Retina (tissue), 1 donor: ENCODE measurements at places on chromosomes 16 and 17.
A peak's percentile ranks its signal among the peaks of the same experiment; 100 is the strongest.

- no peak for DNase-seq
Measured at GRCh38 chr17:28662527-28662829, 473 bp downstream of the SUPT6H start.

- no peak for DNase-seq
Measured at GRCh38 chr17:15341966-15342365, 569 bp upstream of the TEKT3 start.

GRCh38 chr17:45953561-45953960, 45.5 kb upstream of the STH start:
- DNase-seq: peak; percentile 22

DNA sequence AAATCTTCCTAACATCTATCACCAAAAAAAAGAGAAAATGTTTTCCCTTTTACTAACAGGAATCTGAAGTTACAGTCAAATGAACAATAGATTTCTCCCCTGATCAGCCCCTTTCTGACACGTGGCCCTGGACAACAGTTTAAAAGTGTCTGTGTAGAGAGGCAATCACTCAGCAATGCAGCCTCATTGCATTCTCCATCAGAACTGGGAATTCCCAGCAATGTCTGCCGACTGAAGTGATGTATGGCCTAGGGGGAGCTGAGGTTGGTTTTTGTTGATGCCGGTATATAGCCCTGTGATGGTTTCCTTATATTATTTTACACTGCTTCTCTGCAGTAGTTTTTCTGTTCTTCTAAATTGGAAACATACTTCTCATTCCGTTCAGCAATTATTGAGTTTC, 904.3 kb upstream of the CDH8 start:
- no peak for DNase-seq

DNA sequence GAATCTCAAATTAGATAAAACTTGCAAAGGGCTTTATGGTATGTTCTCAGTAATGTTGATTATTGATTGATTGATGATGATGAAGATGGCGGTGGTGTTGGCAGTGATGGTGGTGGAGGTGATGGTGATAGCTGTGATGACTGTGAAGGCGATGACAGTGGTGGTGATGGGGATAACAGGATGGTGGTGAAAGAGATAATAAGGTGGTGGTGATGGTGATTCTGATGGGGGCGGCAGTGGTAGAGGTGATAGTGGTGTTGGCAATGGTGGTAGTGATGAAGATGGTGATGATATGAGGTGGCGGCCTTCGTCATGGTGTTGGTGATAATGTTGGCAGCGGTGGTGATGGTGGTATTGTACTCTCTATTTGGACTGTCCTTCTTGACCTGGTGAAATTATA, 238.3 kb downstream of the XYLT1 start:
- DNase-seq: no peak

DNA sequence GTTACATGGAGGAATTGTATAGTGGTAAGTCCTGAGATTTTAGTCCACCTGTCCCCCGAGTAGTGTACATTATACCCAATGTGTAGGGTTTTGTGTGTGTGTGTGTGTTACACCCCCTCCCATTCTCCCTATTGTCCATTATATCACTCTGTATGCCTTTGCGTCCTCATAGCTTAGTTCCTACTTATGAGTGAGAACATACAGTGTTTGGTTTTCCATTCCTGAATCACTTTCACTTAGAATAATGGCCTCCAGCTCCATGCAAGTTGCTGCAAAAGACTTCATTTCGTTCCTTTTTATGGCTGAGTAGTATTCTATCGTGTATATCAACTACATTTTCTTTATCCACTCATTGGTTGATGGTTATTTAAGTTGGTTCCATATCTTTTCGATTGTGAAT, 635 bp upstream of the FA2H start:
- DNase-seq: no peak

DNA sequence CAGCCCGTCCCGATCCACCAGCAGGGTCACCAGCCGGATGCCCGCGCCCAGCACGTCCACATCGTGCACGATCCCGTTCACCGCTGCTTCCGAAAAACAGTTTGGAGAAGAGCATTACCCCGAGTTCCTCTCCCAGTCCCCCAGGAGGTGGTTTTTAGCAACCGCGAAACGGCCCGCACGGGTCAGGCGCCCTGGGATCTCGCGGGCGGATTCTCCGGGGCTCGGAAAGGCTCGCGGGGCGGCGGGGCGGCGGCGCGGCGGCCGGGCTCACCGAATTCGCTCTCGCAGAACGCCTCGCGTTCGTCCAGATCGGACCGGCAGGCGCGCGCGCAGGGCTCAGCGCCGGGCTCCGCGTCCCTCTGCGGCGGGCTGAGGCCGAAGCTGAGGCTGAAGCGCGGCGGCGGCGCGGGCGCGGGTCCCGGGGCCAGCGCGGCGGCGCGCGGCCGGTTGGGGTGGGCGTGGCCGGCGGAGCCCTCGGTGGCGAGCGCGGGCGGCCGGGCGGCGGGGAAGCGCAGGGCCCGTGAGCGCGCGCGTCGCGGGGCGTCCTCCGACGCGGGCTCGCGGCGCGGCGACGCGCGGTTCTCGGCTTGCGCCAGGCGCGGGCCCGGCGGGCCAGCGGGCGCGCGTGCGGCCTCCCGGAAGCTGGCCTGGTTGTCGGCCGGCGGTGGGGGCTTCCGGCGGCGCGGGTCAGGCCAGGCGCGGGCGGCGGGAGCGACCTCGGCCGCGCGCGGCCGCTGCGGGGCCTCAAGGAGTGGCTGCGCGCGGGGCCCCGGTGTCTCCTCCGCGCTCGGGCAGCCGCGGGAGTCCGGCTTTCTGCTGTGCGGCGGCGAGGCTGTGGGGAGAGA, 2.9 kb downstream of the C17orf58 start:
- peak; percentile 92 for DNase-seq

DNA sequence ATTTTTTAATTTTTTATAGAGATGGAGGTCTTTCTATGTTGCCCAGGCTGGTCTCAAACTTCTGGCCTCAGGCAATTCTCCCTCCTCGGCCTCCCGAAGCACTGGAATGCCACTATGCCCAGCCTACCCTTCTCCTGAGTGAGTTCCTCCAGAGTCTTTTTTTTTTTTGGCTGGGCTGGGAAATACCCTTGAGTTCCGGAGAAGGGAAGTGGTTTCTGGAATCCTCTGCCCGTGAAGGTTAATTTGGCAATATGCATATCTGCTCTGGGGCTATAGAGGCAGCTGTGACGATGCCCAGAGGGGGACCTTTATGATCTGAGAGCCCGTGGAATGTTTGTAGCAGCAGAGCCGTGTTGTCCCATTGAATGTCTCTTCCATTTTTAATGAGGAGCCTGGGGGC, 217.5 kb downstream of the RBFOX1 start:
- DNase-seq: no peak

GRCh38 chr16:85921026-85921425, 22.1 kb downstream of the IRF8 start:
- DNase-seq: no peak

DNA sequence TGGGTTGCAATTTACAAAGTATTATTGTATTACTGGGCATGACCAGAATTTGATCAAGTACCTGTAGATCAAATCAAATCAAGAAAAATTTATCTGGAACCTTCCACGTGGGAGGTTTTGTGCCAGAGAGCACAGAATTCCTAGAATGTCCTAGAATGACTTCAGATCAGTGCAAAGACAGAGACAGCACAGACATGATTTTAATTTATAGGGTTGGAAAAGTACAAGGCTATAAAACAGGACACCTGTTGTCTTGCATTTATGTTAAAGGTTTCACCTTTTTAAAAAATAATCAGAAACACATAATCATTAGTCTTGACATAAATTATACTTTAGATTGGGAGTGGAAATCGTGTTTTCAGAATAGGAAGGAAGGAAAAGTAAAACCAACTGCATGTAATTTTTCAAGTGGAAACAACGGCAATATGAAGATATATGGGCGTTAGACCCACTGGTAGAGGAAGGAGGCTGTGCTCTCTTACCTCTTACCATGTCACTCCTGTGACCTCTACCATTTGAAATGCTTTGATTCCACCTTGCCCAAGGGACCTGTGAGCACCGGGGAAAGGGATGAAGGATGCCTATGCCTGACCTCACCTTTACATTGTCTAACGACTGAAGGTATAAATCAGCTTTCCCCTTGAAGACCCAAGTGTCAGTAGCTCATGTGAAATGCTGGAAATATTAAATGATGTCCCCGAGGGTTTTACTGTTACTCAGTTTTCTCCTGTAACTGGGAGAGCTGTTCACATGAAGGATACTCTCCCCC, 100.4 kb downstream of the SNX11 start:
- DNase-seq: no peak

GRCh38 chr17:82486231-82487094, 27.9 kb downstream of the NARF start:
- DNase-seq: no peak

GRCh38 chr16:85906349-85906748, 7.4 kb downstream of the IRF8 start:
- DNase-seq: no peak

GRCh38 chr17:55693254-55694216, 29.1 kb downstream of the TMEM100 start:
- no peak for DNase-seq

DNA sequence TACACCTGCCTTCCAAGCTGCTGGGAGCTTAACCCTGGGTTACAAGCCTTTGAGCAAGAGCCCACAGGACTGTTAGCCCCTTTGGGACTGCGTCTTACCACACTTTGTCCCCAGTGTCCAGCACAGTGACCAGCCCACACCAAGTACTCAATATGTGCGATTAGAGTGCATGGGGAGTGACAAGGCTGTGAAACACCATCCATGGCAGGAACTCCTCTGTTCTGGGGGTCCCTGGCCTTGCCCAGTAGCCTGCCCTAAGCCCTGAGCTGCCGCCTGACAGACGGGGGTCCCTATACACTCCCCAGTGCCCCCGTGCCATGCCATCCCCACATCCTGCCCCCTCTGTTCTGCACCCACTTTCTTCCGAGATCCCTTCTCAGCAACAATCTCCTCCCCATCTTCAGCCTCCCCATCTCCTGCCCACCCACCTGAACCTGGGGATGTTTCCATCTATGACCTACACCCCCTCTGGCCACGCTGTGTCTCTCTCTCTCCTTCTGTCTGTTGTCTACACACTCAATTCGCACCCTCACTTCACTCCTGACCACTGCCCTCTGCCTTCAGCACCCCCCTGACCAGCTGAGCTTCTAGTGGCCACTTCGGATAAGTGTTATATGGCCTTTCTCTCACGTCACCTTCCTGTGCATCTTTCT, 112.9 kb upstream of the SMURF2 start:
- DNase-seq: no peak

DNA sequence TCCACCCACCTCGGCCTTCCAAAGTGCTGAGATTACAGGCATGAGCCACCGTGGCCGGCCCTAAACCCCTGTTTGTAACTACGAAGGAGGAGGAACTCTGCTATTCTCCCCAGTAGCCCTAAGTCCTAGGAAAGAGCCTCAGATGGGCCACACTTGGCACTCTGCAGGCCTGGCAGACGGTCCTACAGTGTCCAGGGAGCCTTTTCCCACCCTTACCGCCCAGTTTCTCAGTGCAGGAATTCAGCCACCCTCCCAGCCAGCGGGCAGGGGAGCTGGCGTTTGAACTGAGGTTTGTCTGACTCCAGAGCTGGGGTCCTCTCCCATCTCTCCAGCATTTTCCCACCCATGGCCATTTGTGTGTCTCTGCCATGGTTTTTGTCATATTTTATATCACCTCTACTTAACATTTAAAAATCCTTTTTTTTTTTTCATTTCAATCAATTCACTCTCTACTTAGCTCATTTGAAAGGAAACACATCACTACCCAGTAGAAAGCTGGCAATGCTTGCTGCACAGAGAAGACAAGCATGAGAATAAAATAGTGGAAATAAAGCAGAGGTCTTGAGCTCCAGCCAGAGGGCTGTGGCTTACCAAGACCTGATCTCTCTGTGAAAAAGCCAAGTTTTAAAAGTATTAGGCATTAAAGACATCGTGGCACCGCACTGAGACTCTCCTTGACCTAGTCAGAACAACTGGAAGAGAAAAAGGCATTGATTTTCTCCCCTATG, 34.9 kb downstream of the BCO1 start:
- no peak for DNase-seq

- no peak for DNase-seq
Measured at GRCh38 chr16:12340151-12340733, 363.7 kb downstream of the SNX29 start.

DNA sequence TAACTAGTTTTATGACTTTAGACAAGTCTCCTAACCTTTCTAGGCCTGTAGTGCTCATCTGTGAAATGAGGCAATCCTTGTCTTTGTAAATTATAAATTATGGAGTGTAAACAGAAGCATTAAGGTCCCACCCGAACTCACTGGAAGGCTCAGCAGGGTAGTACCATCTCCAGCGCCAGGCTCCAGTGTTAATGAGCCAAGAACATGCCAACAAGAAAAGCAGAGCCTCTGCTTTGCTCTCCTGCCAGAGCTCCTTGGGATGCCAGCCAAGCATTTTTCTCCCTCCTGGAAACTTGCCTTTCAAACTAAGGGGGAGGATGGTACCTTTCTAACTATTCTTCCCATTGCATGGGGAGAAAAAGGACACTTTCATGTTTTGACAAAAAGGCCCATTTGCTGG, 14.9 kb downstream of the LIMD2 start:
- no peak for DNase-seq
